ENCODE measurements at places on chromosomes 5 and 9.

- DNase-seq, result no peak
Measured at GRCh38 chr5:636951-637350, 24.8 kb downstream of the CEP72 start.

DNA sequence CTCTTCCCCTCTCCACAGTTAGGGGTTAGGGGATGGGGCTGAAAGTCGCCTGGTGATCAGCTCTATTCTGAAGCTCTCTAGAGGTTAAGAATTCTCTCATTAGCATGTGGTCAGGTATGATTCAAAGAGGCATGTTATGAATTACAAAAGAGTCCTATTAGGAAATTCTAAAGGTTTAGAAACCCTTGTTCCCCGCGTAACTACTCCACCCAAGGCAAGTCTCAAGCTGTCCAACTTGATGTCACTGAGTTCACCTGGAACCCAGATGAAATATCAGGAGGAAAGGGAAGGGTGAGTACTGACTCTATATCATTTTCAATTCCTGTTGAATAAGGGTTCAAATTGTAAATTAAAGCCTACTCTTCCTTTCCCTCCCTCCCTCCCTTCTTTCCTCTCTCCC is 18.1 kb upstream of the RNF145 start:
- DNase-seq, result no peak

DNA sequence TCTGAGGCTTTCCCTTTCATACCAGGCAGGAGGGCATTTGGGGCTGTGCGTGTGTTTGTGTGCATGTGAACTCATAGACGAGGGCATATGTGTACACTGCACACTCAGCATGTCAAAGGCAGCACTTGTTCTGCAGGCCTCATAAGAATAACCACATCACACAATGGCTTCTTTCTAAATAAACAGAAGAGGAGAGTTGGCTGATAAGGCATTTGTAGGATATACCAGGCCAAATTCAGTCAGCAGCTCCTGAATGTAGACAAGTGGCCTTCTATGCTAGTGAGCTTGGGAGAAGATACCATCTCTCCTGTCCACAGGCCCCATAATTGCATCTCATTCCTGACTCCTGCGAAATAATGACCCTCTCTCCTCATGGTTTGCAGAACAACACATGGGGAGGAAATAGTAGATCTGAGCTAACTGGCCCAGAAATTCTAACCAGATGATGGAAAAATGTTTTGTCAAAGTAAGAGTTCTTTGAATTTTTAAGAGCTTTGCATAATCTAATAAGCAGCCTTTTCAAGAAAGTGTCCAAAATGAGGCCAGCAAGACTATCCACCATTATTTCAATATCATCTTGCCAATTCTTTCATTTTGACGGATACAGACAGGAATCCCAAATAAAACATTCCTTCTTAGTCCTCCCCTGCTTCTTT is 60.5 kb upstream of the GAS1 start:
- DNase-seq, result no peak

DNA sequence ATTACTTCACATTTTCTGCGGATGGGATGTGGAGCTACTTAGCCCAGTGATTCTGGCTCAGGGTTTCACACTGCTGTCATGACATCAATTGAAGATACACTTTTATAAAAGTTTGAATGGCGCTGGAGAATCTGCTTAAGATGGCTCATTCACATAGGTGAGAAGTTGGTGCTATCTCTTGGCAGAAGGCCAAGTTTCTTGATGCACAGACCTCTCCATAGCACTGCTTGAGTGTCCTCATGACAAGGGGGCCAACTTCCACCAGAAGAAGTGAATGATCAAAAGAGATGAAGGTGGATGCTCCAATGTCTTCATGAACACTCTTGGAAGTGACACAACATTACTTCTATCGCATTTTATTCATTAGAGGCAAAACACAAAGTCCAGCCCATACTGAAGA is 403.7 kb upstream of the CCNG1 start:
- DNase-seq, result no peak

DNA sequence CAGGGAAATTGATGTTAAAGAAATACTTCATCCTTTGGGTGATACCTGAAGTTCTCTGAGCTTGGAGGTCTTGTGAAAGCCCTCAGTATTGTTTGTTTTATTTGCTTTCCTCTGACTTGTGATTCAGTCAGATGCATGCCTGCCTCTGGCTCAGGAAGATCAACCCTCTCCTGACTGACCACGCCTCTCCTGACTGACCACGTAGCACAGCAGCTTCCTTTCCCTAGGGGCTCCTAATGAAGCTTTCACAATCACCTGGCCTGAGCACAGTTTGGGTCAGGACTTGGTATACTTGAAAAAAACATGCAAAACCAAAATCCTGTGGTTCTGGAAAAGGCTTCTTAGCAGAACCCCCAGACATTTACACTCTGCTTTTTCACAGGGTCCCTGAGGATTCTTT is 3.8 kb downstream of the TGFBI start:
- no peak for DNase-seq

DNA sequence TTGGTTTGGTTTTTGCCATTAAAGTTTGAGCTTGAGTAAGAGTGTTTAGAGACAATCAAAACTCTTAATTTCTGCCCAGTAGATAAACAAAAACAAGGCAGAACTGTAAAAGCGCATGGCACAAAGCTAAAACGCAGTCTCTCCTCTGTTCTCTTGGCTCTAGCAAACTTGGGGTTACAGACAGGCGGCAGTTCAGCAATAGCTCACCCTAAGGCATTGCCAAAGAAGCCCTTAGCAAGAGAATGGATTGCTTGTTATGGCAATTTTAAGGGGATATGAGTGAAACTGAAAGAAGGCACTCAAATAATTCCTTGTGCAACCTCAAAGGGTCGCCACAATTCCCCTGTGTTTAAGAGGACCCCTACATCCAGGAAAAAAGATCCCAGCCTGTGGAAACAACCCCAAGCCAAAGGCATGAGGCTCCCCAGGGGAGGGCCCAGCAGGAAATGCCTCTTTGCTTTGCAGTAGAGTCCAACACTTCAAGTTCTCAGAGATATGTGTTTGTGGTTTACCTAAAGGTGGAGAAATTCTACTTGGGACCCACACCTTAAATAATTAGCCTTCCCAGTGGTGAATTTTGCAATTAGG is 317.0 kb upstream of the MPDZ start:
- no peak for DNase-seq

DNA sequence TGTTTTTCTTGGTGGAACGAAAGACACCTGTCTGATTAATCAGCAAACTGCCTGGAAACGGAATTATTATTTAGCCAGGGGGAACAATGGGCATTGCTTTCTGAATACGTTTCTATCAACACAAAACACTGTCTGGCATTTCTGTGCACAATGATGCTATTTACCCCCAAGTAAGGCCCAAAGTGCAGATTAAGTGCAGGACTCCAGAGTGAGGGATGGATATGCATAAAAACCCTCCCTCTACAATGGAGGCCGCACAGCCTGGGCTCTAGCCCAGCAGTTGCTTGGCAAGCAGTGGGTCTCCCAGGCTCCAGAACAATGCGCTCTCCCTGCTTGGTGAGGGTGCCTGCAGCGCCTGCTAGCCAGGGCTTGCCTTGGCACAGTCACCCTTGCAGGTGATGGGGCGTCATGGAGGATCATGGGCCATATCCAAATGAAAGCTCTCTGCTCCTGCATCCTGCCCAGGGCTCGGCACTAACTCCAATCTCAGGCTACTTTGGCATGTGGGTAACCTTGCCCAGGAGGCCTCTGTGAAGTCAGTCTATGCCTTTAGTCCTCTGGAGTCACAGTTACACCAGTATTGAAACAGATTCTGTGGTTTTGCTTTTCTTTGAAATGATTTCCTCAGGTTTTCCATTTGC is 11.5 kb upstream of the SPATA24 start:
- no peak for DNase-seq

- DNase-seq, result no peak
Measured at GRCh38 chr5:1415626-1416360, 29.4 kb downstream of the SLC6A3 start.
